ENCODE measurements at places on chromosomes 16 and 17.
A peak's percentile ranks its signal among the peaks of the same experiment; 100 is the strongest.

DNA sequence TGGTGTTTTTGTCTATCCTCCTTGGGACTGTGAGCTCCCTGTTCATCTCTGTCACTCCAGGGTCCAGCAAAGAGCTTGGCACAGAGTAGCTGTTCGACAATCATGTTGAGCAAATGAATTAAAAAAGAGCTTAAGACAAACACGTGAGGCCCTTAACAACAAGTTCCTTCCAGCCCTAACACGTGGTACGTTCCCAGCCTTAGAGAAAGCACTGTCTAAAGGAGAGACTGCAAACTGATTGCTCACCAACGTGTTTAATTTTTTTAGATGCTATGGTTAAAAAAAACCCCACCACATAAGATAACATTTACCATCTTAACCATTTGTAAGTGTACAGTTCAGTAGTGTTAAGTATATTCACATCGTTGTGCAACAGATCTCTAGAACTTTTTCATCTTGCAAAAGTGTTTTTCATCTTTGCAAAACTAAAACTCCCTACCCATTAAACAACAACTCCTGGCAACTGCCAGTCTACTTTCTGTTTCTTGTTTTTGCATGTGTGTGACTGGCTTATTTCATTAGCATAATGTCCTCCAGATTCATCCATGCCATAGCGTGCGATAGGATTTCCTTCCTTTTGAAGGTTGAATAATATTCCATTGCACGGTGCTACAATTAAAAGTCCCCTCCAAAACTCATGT lies 28.2 kb downstream of the LAT start:
- DNase-seq, result no peak

DNA sequence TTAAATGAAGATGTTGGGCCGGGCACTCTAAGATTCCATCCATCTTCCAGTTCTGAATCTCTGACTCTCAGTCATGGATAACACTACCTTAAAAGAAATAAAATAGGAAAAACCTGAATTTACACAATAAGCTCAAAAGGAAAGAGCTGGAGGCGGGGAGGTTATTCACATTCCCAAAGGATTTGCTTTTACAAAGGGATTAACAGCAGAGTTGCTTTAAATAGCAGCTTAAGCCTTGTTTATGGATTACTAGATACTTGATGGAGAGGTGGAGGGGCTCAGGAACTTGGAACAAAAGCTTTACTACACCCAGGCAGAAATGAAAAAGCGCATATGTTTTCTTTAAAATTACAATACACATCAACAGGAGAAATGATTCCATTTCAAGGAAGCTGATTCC lies 84.5 kb downstream of the XYLT1 start:
- no peak for DNase-seq

DNA sequence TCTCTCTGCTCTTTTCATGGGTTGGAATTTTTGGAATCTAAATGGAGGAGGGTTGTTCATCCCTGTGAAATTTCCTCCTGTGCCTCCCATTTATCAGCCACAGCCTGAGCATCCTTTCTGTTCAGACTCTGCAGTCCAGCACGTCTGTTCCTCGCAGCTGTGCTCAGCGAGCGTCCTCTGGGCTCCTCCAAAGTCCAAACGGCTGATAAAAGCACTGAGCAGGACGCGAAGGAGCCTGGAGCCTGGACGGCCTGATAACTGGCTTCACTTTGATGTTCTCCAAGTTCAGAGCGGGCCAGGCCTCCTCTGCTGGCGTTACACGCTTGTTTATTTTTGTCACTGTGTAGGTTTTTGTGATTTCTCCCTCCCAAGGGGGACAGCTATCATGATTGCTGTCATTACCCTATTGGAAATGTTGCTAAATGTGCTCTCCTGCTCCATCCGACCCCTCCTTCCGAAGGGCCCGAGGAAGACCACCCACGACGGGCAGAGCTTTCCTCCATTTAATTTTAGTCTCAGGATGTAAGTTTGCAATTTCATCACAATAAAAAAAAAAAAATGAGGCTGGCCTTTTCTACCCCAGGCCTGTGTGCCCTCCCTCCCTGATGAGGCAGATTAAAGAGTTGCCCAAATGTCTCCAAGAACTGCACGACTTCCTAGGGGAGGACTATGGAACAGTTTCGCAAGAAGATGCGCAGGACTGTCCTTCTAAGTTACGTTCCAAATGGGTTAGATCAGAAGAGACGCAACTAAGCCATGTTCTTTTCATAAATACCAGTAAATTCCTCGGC lies 290.5 kb upstream of the FOXF1 start:
- DNase-seq, result no peak

- DNase-seq, result no peak
These were observed 117.4 kb downstream of the HIC1 start for GRCh38 chr17:2172077-2172851.

DNA sequence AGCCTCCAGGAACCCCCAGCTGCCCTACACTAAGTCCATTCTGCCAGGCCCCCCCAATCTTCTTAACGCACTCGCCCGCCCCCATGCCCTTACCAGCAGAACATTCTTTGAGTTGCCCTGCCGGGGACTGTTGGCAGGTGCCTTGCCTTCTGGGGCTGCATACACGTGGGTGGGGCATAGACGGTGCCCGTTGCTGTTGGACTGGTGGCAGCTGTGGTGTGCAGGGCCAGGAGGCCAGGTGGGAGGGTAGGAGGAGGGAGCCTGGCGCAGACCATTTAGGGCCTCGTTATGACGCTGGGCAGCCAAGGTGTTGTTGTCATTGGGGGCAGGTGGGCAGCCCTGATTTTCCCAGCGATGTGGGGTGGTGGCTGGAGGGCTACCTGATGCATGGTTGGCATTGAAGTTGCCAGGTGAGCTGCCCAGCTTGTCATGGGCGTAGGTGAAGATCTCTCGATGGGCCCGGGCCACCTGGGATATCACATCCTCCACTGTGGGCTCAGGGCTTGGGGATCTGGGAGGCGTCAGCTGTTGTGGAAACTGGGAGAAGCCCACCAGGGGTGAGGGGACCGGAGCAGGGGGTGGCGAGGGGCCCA lies 4.9 kb downstream of the NR1D1 start:
- no peak for DNase-seq

- no peak for DNase-seq
These were observed 18.9 kb upstream of the HERPUD1 start for GRCh38 chr16:56912746-56913708.

DNA sequence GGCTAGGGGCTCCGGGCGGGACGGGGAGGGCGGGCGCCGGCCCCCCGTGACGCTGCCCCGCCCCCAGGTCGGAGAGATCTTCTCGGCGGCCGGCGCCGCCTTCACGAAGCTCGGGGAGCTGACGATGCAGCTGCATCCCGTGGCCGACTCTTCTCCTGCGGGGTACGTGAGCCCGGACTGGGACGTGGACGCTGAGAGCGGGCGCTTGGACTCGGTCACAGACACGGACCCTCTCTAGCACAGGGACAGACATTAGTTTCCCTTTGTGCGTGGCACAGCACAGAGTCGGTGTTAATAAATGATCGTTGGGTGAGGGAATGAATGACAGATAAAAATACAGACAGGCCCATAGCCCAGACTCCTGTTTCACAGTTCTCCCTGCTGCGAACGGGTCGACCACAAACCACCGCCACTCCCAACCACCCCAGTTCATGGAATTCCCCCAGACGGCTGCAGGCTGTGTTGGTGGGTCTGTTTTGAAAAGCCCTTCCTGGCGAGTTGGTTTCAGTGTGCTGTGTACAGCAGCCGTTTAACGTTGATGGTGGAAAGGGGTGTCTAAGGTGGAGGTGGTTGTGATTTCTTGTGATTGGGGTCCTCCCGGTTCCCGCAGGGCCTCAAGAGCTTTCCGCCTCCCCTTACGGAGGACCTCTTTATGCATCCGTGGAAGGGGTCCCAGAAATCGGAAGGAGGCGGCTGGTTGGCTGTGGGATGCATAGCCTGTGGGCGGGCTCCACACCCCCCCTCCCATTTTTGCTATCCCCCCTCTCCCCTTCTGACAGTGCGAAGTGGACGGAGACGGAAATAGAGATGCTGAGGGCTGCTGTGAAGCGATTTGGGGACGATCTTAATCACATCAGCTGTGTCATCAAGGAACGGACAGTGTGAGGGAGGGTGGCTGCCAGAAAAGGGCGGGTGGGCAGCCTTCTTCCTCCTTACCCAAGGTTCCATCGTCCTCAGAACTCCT lies 2.9 kb downstream of the RNASEK start:
- peak; percentile 60 for DNase-seq

- DNase-seq, result no peak
These were observed 4.0 kb upstream of the GRIN2C start for GRCh38 chr17:74863420-74864296.

GRCh38 chr17:57466017-57466471 lies 209.7 kb downstream of the MSI2 start:
- DNase-seq, result no peak

DNA sequence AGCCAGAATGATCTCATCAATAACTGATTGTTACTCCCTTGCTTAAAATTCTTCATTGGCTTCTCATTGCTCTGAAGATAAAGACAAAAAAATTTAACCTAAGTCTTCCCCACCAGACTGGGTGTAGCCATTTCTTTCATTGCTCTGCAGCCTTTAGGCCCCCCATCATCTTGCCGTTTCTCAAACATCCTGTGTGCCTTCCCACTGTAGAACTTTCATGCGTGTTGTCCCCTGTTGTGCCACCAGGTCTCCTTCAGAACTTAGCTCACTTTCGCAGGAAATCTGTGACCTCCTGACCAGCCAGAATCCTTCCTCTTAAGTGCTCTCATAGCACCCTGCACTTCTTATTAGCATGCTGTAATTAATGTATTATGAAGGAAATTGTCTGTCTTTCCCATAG lies 31.8 kb downstream of the TNRC6C start:
- DNase-seq, result no peak

GRCh38 chr17:58247511-58248363 lies 9.4 kb downstream of the LPO start:
- DNase-seq, result no peak

DNA sequence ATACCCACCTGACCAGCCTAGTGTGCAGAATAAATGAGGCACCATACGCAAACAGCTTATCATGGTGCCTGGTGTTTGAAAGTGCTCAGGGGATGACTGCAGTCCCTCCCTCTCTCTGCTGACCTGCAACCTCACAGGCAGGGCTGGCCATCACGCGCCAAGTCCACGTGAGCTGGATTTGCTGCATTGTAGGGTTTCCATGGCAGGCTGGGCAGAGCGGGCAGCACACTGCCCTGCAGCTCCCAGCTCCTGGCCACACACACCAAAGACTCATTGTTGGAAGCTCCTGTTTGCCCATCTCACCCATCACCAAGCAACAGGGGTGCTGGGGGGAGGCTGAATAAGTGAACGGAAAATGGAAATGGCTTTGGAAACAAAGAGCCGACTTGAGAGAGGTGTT lies 81.8 kb downstream of the IRX3 start:
- DNase-seq, result no peak

GRCh38 chr16:22423716-22424115 lies 49.3 kb upstream of the CDR2 start:
- DNase-seq, result no peak

DNA sequence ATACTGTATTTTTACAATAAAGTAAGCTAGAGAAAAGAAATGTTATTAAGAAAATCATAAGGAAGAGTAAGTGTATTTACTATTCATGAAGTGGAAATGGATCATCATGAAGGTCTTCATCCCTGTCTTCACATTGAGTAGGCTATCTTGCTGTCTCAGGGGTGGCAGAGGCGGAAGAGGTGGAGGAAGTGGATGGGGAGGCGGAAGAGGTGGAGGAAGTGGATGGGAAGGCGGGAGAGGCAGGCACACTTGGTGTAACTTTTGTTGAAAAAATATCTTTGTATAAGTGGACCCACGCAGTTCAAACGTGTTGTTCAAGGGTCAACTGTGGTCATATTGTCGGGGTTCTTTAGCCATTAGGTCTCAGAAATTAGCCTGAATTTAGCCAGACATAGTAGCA lies 50.2 kb downstream of the PIGL start:
- DNase-seq, result no peak

DNA sequence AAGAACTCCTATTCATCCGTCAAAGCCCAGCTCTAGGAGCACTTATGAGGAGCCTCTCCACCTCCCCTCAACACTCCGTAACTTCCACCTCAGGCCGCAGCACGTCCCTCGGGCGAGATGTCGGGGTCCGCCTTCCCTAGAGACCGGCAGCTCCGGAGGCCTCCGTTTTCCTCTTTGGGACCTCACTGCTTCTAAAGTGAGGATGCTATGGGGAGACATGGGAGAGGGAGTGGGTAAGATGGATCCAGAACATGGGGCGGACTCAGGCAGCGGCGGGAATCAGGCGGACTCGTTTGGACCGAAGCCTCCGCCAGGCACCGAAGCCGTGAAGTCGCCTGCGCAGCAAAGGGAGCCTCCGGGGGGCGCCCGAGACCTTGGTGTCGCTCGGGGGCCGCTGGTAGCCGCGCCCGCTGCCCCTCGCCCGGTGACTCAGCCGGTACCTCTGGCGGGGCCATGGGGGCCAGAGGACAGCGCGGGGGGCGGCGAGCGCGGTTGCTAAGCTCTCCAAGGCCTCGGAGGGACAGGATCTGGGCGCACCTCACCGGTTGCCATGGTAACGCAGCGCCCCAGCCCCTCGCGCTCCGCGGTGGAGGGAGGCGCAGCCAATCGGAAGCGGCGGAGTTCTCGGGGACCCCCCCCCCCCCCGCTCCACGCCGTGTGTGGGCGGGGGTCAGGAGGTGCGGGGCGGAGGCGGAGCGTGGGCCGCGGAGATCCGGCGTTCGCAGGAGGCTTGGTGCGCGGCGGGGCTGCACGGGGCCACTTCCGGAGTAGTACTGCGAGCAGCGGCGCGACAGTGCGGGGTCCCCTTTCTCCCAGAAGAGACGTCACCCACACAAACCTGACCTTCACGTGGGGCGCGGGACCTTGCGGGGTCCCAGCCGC lies 1.3 kb upstream of the HIC1 start:
- DNase-seq, result peak; percentile 65

DNA sequence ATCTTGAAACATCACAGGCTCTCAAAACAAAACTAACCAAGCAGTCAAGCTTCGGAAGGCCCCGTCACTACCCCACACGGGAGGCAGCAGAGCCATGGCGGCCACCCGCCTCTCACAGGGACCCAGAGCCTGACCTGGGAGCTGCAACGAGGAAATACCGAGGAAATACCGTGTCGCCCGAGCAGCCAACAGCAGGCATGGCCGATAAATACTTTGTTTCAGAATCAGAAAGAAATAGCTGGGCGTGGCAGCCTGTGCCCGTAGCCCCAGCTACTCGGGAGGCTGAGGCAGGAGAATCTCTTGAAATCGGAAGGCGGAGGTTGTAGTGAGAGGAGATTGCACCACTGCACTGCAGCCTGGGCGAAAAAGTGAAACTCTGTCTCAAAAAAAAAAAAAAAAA lies 6.9 kb downstream of the LMF1 start:
- DNase-seq, result no peak

GRCh38 chr16:27027971-27028370 lies 38.8 kb upstream of the C16orf82 start:
- DNase-seq, result no peak

GRCh38 chr16:154217-155030 lies 2.0 kb downstream of the HBZ start:
- DNase-seq, result no peak

- no peak for DNase-seq
These were observed 132.2 kb downstream of the IRF8 start for GRCh38 chr16:86031141-86031678.

GRCh38 chr16:15808071-15808470 lies 48.8 kb downstream of the MYH11 start:
- DNase-seq, result no peak

DNA sequence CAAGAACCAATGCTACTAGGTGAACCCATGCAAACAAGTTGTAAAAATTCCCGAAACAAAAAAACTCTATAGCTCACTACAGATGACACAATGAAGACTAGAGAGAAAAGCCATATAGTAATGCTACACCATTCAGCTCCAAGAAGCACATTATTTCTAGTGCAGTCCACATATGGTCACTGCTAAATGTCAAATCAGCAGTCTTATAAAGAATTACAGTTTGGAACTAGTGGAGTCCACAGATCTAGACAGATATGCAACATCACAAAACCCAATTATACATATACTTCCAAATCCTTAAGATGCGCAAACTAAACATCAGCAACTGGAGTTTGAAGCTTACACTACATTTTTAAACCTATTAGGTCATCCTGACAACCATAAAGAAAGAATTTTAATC lies 33.5 kb downstream of the GPATCH8 start:
- no peak for DNase-seq
